ENCODE measurements at places on chromosomes 5 and 9.

DNA sequence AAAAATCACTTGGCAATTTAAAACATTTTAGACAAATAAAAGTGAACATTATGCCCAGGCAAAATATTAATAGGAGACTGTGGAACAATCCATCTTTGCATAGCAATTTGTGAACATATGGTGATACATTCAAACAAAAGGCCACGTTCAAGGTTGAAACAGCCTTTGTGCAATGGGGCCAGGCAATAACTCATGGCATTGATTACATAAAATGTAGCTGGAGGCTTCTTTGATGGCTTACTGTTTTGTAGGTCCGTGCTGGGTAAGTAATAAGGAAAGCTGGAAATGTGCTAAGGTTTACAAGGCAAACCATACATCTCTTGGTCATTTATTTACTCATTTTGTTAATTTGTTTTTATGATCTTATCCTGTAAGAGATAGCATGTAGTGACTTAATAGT is 651.8 kb downstream of the KCTD16 start:
- no peak for DNase-seq

GRCh38 chr9:129496473-129497004 is 124.4 kb downstream of the C9orf50 start:
- peak; percentile 93 for DNase-seq

DNA sequence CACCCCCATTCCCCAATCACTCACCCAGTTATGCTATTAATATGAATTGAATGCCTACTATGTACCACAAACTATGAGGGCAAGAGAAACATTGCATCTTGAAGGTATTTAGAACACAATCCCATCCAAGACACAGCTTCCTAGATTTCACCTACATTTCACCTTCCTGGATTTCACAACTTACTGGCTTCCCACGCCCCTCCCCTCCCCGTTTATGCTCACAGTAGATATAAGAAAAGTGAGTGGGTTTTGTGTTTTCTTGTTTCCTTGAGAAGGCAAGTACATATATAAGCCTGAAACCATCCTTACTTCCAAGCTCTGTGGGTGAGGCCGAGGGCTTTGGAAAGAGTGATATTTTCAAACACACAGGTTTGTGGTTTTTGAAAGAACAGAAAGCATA is 465.0 kb downstream of the BNC2 start:
- DNase-seq, result no peak

DNA sequence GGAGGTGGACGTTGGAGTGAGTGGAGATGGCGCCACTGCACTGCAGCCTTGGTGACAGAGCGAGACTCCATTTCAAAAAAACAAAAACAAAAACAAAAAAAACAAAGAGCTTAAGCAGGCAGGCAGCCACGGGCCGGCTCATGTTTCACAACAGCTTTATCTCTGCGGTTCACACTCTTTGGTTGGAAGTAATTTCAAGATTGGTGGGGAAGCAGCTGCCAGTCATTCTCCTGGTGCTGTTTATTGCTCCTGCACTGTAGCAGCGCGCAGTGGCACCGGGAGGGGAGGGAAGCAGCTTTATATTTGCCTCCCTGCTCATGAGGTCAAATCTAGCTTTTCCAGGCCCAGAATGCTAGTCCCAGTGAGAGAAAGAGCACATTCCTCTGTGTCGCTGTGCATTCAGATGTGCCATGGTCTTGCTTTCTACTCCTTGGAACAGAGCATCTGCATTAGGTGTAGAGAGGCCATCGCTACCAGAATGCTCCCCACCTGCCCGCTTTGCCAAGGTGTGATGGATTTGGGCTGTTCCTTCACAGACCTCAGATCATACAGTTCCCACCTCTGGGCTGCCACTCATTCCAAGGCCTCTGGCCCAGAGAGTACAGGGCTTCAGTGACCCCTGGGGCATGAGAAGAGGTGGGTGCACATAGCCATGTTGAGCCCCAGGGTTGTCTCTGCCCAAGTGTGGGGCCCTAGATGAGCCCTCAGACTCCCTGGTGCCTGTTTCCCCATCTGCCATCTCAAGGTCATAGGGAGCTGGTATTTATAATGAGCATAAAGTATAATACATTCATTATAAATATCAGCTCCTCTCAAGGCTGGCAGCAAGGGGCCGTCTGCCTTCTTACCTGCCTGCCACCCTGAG is 270.4 kb downstream of the MED10 start:
- no peak for DNase-seq

GRCh38 chr5:36384845-36385244 is 83.1 kb upstream of the RANBP3L start:
- DNase-seq, result no peak

- DNase-seq, result no peak
Observed at GRCh38 chr9:108615152-108615551, 240.6 kb downstream of the ACTL7B start.

GRCh38 chr5:105789246-105789645 is 1881.5 kb downstream of the EFNA5 start:
- DNase-seq, result no peak

- DNase-seq, result no peak
Observed at GRCh38 chr5:134523543-134524271, 1.8 kb upstream of the JADE2 start.

DNA sequence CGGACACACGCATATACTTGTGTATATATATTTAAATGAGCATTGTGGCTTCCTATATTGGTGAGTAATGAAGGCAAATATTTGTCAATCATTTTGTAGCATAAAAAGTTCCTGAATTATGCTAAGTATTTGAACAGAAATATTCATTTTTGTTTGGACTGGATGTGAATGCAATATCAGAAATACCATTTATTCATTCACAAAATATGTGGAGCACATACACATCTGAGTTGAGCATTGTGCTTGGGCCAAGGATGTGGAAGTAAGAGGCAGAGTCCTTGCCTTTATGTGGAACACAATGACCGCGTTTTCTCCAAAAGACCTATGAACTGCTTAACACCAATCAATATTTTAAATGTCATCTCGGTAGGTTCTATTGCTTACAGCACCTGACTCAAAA is 1086.5 kb downstream of the NR2F1-AS1 start:
- DNase-seq, result no peak

DNA sequence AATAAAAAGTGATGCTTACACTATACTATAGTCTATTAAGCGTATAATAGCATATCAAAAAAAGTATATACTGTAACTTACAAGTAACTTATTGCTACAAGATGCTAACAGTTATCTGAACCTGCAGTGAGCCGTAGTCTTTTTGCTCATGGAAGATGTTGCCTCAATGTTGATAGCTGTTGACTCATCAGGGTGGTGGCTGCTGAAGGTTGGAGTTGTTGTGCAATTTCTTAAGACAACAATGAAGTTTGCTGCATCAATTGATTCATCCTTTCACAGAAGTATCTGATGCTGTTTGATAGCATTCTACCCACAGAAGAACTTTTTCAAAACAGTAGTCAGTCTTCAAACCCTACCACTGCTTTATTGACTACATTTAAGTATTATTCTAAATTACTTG is 7.8 kb upstream of the C9orf40 start:
- no peak for DNase-seq

- no peak for DNase-seq
Observed at GRCh38 chr5:58462154-58462553, 2.3 kb upstream of the PLK2 start.

GRCh38 chr5:67206461-67206860 is 9.9 kb upstream of the CD180 start:
- no peak for DNase-seq

DNA sequence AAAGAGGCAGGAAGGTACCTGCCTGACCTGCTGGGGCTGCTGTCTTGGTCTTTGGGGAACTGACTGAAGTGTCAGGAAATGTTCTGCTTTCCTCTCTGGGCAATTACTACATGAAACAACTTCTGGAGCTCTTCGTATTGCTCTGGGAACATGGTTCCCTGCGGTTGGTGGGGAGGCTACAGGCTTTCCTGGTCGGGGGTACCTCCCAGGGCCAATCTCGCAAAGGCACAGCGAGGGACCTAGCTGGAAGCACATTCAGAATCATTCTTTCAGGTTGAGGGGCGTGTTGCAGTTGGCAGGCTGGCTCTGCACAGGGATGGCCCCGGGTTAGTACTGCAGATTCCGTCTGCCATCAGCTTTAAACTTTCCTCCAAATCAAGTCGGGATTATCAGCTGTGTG is 88.9 kb upstream of the RANBP3L start:
- no peak for DNase-seq

DNA sequence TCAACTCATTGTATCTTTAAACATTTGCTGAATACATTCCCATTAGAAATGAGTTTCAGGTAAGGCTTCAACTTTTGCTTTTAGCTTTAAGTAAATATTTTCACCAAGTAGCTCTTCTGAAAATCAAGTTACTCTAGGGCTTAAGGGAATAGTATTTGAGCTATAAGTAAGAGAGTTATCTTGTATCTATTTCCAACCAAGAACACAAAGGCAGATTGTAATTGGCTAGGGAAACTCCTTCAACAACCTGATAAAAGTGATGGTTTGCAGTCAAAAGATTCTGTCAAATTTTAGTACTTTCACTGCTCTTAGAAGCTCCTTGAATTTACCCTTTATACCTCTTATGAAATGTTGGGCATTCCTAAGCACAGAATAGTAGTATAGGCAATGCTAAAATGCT is 13.0 kb downstream of the ELL2 start:
- no peak for DNase-seq

DNA sequence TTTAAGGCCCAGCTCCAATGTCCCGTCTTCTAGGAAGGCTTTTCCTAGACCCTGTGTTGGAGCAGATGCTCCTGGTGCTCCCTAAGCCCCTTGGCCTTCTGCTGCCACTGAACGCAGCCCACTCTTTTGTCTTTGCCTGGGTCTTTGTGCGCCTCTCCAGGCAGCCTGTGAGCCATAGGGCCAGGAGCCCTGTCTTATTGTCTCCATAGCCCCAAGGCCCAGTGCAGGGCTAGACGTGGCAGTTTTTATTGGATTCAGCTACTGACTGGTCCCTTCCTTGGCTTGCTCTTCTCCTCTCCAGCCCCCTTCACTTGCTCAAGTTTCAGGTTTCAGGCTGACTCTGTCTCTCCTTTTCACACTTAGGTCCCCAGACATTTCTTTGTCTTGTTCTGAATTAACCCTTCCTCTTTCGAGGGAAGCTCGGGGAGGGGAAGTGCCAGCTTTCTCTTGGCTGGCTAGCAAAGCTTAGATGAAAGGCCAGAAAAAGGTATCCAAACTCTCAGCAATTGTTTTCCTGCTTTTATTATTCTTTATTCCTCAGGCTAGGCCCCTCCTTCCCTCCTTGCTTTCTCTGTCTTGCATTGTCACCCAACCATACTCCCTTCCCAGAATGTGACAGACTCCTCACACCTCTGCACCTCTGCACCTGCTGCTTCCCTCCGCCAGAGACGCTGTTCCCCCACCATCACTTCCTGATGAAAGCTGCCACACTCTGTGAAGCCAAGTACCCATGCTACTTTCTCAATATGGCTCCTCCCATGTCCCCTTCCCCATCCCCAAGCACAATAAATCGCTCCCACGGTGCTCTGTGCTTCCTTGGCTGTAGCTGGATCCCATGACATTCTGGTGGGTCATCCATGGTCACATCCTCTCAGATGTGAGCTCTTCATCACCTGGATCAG is 101.6 kb upstream of the CPEB4 start:
- no peak for DNase-seq

DNA sequence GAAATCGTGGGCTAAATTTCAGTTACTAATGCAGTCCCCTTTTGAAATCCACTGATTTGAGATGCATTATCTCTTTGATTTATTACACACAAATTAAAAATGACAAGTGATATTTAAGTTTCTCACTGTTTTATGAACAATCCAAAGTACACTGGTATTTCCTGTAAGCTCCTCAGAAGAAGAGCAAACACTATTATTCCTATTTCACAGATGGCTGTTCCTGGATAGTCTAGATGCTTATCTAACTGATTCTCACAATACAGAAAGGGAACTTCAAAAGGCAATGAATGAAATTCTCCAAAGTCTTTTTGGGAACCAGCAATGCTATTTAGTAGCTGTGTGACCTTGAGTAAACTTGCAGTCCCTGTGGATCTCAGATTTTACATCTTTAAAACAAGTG is 404.7 kb upstream of the DAB2 start:
- no peak for DNase-seq

DNA sequence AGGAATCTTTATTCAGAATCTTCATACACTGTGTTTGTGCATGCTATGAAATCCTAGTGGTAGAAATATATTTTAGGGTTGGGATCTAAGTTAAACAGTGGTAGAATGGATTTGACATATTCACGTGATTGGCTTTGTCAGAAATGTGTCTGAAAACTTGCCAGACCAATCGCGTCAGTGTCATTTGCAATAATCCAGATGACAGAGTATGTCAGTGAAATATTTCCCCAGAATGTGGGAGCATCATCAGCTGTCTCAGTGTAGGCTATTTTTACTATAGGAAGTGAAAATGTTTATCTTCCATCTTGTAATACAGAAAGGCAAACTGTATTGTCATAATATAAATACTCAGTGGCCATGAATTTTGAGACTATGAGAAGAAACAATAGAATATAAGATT is 220.6 kb upstream of the EDIL3 start:
- no peak for DNase-seq

DNA sequence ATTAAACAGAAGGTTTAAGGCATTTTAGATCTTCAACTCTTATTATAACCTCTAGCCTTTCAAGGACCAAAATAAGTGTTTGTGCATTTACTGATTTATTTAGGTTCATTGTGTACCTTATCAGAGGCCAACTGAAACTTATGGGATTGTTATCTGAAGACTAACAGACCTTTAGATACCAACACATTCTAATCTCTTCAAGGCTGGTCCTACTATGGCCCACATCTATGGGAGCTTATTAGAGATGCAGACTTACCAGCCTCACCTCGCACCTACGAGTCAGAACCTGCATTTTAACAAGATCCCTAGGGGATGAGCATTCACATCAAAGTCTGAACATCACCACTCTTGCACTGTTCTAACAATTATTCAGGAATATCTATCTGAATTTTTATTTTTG is 1.9 kb downstream of the IARS1 start:
- no peak for DNase-seq

GRCh38 chr9:14788846-14789245 is 66.3 kb upstream of the CER1 start:
- no peak for DNase-seq

DNA sequence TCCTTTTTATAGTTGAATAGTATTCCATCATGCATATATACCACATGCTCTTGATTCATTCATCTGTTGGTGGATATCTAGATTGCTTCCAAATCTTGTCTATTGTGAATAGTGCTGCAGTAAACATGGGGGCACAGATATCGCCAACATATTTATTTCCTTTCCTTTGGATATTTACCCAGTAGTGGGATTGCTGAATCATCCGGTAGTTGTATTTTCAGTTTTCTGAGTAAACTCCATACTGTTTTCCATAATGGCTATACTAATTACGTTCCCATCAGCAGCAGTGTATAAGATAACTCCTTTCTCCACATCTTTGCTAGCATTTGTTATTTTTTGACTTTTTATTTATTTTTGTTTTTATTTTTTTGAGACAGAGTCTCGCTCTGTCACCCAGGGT is 3.3 kb downstream of the SNX2 start:
- no peak for DNase-seq

Measured in brain pericyte (primary cell).